Stimulated activated CD8-positive, alpha-beta memory T cell treated with anti-CD3 and anti-CD28 coated beads, Interleukin-15, amount 100 ng/mL, for 4 hours (primary cell): ENCODE measurements at places on chromosomes 3 and 15.

- no peak for DNase-seq
These were observed 354.0 kb upstream of the ROBO2 start for GRCh38 chr3:76685858-76686257.

DNA sequence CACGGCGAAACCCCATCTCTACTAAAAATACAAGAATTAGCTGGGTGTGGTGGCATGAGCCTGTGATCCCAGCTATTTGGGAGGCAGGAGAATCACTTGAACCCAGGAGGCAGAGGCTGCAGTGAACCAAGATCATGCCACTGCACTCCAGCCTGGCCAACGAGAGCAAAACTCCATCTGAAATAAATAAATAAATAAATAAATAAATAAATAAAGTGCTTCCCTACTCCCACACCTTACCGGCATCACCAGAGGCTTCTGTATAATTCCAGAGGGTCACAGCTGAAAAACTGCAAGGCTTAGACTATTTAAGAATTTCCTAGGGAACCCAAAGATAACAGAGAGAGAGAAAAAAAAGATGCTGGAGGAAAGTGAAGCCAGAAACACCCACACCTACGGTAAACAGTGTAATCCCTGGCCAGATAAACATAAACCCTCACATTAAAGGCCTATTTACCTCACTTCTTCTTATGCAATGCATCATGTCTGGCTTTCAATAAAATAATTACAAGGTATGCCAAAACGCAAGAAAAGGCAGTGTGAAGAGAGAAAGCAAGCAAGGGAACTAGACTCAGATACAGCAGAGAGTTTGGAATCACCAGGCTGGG is 15.0 kb upstream of the TRPM1 start:
- DNase-seq = no peak

DNA sequence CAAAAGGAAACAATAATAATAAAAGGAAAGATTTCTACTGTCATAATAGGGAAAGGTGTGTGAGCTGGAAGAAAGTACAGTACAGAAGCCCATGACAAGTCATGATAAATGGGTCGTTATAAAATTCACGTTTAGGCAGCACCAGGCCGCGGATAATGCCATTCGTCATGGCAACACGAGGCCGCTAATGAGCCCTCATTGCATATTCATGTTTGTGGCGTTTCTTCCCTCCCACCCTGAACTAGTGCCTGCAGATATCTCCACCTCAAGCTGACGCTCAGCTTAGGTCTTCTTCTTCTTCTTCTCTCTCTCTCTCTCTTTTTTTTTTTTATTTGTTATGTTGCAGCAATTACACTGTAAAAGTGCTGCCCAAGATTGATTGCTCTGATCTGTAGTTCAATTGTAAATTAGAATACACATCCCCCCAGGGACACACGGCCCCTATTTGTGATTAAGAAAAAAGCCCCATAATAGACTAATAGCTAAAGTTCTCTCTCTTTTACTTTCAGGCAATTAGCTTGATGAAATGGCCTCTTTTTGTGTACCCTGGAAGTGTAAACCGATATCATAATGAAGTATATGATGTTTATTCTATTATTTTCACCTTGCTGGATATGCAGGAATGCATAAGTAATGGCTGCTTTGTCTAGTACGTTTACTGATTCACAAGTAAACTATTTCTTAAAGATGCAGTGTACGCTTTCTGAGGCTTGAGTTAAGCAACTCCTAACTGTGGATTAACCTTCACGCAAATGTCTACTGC is 61.9 kb upstream of the NR2F2 start:
- no peak for DNase-seq

DNA sequence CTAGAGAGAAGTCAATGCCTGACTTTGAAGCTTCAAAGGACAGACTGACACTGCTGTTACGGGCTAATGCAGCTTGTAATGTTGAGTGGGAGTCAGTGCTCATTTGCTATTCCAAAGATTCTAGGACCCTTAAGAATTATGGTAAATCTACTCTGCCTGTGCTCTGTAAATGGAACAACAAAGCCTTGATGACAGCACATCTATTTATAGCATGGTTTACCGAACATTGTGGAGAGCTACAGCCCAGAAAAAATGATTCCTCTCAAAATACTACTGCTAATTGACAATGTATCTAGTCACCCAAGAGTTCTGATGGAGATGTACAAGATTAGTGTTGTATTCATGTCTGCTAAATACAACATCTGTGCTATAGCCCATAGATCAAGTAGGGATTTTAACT is 262.3 kb downstream of the EPHA6 start:
- DNase-seq = no peak

DNA sequence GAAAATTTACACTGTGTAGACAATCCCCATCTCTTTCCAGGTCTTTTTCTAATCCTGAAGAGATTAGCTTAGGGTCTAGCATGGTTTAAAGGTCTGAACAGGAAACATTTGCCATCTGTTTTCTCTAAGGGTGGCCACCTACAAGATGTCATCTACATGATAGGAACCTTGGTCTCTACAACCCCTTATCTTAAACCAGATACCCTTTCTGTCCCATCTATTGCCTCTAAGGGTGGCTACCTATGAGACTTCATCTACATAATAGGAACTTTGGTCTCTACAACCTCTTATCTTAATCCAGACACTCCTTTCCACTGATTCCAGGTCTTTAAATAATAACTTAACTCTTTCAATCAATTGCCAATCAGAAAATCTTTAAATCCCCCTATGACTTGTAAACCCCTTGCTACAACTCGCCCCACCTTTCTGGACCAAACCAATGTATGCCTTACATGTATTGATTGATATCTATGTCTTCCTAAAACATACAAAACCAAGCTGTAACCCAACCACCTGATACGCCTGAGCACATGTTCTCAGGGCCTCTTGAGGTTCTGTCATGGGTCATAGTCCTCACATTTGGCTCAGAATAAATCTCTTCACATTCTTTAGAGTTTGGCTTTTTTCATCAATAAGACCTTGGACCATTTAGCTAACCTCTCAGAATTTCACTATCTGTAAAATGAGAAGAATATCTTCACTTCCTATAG is 605.0 kb downstream of the TUSC7 start:
- no peak for DNase-seq

DNA sequence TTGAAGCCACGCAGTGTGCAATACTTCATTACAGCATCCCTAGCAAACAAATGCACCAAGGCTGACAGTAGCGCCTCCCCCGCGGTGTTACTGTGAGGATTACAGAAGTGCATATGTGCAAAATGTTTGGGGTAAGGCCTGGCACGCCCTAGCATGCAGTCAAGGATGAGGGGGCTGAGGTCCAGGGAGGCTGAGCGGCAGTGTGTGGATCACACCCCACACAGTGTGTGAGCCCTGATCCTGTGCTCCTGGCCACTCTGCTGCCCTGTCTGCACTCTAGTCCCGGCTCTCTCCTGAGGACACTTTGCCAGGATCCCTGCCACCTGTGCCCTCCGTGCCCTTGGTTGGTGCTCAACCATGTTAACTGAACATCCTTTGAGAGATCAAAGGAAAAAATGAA is 71.3 kb downstream of the WNT7A start:
- DNase-seq = no peak

- DNase-seq = no peak
These were observed 9.5 kb downstream of the ITGB5 start for GRCh38 chr3:124877674-124878073.

DNA sequence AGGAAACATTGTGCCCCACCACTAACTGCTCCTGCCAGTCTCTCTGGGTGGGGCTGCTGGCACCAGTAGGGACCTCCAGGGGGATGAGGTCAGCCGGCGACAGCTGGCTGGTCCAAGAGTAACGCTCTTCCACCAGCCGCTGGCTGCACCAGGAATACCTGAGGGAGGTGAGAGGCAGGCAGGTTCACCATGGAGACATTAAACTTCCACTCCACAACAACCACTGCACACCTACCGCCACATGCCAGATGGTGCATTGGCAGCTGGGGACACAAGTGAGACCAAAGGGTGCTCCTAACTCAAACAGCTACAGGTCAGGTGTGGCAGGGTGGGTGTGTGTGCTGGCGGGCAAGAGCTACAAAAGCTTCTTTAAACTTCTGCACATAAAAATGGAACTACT is 4.5 kb downstream of the POLG start:
- DNase-seq = no peak

DNA sequence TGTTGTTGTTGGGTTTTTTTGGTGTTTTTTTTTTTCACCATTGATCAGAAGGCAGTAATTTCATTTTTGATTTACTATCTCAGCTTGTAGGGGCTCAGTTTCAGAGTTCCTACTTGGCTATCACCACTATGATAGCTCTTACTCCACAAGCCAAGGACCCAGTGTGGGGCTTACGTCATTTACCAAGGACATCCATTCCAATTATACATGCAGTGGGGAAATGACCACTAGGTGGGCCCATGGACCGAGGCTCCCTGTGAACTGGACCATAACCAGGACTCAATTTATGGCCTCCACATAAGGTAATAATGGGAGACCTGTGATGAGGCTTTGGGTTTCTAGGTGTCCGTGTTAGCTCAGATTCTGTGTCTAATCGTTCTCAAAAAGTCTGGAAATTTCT is 67.5 kb upstream of the CACNA1D start:
- no peak for DNase-seq

- no peak for DNase-seq
These were observed 15.8 kb downstream of the GRIP2 start for GRCh38 chr3:14524311-14524711.

GRCh38 chr3:54008744-54009143 is 113.6 kb upstream of the CACNA2D3 start:
- DNase-seq = no peak

DNA sequence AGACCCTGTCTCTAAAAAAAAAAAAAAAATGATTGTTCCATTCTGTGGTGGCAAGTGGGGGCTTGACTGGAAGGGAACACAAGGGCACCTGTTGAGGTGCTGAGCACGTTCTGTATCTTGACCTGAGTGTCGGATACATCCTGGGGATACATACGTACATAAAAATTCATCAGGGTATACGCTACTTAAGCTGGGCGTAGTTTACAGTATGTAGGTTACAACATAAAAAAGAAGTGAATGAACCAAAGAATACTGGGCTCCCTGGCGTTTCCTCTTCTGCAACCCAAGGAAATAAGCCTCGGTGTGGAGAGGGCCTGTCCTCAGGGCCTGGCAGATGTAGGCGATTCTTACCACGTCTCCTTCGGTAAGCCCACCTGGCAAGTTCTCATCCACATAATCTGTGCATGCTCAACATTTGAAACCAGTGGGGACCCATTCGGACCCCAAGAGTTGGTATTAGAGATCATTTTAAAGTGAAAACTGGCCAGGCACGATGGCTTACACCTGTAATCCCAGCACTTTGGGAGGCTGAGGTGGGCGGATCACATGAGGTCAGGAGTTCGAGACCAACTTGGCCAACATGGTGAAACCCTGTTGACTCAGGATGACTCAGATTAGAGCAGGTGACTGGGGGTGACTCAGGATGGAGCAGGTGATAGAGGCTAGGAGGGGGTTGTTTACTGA is 5.1 kb upstream of the MUC20 start:
- no peak for DNase-seq

GRCh38 chr3:11140713-11141104 is 13.6 kb upstream of the HRH1 start:
- no peak for DNase-seq

DNA sequence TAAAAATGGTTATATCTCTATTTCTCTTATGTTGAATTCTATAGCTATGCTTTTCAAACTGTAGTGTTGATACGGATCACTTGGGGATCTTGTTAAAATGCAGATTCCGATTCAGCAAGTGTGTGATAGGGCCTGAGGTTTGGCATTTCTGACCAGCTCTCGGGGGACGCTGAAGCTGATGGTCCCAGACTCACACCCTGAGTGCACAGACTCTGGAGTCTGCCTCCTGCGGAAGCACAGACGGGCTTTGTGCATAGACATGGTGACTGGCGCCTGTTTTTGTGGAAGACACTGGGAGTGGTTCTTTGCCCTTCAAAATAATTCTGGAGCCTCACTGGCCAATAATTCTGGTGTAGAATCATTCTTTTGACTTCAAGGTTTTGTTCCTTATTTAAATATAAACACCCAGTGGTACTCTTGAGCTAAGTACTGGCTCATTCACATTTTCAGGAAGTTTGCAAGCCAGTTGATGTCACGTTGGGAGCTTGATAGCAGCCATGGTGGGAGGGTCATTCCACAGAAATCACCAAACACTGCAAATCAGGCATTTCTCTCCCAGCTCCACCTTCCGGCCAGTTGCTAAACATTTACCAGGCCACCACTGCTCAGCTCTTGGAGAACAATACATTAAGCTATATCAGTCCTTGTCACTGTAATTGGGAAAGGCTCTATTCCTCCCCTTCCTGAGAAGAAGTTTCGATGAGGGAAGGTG is 19.2 kb downstream of the CLDN11 start:
- DNase-seq = no peak

GRCh38 chr3:98020412-98020811 is 14.7 kb downstream of the GABRR3 start:
- no peak for DNase-seq

GRCh38 chr15:99282586-99282985 is 31.3 kb downstream of the LRRC28 start:
- no peak for DNase-seq

DNA sequence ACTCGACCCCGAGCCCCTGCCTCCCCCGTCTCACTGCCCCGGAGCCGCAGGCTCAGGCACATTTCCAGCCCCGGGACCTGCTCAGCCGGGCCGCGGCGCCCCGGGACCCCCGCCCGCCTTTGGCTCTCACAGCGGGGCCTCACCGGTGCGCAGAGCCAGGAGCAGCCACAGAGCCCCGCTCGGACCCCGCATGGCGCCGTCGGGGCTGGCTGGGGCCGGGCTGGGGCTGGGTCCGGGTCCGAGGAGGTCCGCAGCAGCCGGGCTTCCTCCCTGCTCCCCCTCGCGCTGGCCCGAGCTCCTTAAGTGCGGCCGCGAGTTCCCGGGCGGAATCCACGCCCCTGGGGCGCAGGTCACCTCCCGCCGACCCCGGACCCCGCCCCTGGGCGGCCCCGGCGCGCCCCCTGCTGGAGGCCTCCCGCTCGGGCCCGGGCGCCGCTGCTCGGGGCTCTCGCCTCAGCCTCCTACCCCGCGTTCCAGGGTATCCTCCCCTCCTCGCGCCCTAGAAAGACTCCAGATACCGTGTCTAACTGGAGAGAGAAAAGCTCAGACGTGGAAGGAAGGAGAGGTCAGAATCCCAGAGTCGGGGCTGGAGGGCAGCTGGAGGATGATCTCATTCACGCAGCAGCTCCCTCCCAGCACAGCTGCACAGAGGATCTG is at the start of gene MELTF:
MELTF (minus strand) TSS at position 307 of the 657 bp plus-strand sequence; CDS start at position 192, 115 bp downstream.
- DNase-seq = peak; percentile 35

DNA sequence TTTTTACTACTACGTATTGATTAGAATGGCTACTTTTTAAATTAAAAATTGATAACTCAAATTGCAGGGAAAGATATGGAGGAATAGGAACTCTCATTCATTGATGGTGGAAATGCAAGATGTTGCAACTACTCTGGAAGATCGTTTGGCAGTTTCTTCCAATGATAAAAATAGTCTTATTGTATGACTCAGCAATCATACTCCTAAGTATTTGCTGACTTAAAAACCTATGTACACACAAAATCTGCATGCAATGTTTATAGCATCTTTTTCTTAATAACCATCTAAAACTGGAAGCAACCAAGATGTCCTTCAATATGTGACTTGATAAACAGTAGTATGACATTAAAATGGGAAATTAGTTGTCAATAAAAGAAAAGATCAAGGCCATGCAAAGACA is 87.4 kb upstream of the LRRC3B start:
- DNase-seq = no peak
